Ecto neural progenitor cell (in vitro differentiated cells): ENCODE measurements at places on chromosomes 2 and 18.

- no peak for DNase-seq
Measured at GRCh38 chr2:101431486-101431885, 43.4 kb downstream of the RFX8 start.

DNA sequence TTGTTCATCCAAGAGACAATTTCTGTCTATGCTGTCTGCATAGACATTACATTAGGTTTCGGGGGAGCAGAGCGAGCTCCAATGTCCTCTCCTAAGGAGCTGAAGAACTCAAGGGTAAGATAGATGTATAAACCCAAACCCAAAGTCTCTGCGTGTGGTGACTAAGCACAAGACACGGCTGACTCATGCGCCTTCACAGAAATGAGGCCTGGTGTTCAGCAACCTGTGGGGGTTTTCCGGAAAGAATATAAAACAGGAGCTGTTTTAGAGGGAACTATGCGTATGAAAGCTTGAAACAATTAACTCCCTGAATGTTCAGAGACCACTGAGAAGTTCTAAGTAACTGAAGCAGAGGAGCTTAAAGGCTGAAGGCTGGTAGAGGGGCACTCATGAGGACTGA lies 154.7 kb downstream of the SOX11 start:
- DNase-seq = no peak

DNA sequence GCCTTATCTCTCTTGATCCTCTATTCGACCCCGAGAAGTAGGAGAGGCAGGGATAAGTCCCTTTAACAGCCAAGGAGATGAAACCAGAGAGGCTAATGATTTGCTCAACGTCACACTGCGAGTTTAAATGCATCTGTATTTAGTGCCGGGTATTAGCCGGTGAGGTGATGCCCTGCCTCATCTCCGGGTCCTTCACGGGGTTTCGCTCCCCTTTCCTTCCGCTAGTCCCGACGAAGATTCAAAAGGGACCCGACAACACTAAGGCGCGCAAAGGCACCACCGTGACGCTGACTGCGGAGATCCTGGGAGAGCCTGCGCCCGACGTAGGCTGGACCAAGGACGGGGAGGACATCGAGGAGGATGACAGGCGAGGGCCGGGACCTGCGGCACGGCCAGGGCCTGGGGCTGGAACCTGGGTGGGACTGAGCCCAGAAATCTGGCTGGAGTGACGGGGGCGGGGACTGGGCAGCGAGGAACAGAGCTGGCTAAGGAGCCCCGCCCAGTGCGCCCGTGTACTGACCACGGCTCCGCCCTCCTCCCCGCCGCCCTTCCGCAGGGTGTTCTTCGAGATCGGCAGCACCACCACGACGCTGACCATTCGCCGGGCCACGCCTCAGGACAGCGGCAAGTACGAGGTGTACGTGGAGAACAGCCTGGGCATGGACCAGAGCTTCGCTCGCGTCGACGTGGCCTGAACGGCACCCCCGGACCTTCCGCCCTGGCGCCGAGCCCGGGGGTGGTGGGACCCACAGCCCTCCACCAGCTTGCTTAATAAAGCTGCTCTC lies 1.0 kb upstream of the GMPPA start:
- DNase-seq = peak; percentile 80

DNA sequence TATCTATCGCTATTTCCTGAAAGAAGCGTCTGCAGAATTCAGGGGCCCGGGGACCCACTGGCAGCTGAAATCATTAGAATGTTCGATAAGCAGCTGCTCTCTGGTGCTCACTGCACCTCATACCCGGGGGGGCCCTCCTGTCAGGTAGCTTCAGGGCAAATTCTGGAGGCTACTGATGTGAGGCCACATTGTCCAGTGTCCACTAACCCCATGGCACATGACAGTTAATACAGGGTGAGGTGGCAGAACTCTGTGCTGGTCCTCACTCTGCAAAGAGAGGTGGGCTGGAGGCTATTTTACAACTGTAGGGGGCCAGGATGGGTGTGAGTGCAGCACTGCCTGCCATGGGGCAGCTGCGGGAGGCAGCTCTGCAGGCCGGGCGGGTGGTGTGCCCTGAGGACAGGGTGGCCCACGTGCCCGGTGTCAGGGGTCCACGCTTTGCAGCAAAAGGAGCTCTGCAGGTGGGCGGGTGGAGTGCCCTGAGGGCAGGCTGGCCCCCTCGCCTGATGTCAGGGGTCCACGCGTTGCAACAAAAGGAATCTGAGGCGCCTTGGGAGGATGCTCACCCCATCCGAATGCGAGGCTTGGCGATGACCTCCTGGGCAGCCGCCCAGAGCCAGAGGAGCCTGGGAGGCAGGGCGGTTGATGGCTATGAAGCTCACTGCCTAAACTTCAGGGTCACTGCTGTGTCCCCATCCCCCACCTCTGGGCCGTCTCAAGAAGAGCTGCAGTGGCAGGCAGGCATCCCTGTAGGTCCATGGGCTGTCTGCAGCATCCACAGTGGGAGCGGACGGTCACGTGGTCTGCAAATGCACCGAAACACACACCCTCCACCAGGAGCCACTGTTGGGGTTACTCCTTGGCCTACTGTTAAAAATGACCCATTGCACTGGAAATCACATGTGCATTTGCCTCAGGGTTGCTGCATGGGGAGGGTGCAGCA lies 207.0 kb upstream of the SALL3 start:
- peak; percentile 41 for DNase-seq

- DNase-seq = no peak
Measured at GRCh38 chr2:210299866-210300373, 15.1 kb downstream of the MYL1 start.

- no peak for DNase-seq
Measured at GRCh38 chr2:39265315-39265714, 21.5 kb upstream of the CDKL4 start.

- peak; percentile 51 for DNase-seq
Measured at GRCh38 chr2:226796840-226797288, 2.8 kb downstream of the IRS1 start.

DNA sequence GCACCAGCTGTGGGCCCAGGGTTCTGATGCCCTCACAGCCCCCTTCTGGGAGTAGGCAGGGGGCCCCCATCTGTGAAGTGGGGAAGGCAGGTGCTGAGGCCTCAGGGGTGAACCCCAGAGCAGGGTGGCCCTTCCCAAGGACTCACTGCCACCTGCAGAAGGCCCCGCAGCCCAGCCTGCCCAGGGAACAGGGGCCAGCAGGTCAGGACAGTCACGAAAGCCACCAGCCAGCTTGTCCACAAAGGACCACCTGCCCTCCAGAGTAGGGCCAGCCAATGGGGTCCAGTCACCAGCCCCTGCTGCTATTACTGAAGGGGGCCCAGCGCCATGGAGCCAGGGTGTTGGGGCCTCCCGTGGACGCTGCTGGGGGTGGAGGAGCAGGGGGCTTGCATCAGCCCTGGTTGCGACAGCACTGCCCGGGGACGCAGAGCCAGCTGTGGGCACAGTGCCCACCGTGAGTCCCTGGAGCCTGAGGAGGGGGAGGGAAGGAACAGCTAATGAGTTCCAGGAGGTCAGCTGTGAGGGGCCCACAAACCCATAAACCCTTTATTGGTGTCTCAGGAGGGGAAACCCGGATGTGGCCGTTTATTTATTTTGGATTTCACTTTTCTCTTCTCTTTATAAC lies 11.5 kb upstream of the SNED1 start:
- no peak for DNase-seq

- no peak for DNase-seq
Measured at GRCh38 chr2:135409436-135409835, 121.6 kb downstream of the ZRANB3 start.

DNA sequence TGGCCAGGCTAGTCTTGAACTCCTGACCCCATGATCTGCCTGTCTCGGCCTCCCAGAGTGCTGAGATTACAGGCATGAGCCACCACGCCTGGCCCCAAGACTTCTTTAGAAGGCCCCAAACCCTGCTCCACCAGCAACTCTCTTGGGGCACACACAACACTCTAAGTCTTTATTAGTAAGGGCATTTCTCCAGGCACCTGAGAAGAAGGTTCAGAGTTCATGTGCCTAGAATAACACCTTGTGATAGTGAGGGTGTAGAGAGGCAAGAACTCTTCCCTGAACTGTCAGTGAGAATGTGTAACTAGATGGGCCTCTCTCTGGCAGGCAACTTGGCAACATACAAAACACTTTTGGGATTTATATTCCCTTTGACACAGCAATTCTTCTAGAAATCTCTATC lies 43.8 kb downstream of the SH2D6 start:
- no peak for DNase-seq

- no peak for DNase-seq
Measured at GRCh38 chr2:121120991-121121390, 164.0 kb downstream of the TFCP2L1 start.
